ENCODE measurements at places on chromosomes 7 and 10.

DNA sequence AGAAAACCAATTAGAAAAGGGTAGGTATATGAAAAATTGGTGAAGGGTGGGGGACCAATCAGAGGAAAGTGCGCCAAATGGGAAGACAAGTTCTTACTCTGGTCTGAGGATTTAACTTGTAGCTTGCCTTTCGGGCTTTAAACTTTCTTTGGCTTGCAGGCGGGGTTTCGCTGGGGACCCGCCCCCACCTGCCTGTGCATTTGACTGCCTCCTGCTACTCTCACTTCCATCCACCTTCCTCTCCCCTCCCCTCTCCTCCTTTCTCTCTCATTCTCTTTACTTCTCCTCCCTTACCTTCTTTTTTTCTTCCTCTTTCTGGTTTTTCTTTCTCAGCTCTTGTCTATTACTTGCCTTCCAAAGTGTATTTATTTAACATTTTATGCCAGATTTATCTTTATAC lies 278.8 kb downstream of the DNAJB9 start:
- DNase-seq: no peak

DNA sequence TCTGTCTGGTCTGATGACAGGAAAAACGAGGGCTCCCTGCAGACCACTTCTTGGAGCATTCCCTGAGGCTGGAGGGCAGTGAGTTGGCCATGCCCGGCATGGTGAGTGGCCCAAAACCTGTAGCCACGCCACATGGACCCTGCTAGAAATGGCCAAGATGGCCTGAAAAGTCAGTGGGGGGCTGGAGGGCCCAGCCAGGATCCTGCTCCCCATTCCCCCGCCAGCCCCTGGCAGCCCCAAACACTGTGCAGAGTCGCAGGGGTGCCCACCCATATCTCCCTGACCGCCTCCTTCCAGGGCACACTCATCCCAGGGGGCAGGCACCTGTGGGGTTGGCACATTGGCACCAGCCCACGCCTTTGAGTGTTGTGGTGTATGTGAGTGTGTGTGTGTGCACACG lies 18.7 kb upstream of the PPP2R2D start:
- no peak for DNase-seq

- no peak for DNase-seq
Observed at GRCh38 chr10:133009218-133009950, 67.0 kb upstream of the CFAP46 start.

- DNase-seq: no peak
Observed at GRCh38 chr10:89643431-89643811, 1.6 kb downstream of the PANK1 start.

DNA sequence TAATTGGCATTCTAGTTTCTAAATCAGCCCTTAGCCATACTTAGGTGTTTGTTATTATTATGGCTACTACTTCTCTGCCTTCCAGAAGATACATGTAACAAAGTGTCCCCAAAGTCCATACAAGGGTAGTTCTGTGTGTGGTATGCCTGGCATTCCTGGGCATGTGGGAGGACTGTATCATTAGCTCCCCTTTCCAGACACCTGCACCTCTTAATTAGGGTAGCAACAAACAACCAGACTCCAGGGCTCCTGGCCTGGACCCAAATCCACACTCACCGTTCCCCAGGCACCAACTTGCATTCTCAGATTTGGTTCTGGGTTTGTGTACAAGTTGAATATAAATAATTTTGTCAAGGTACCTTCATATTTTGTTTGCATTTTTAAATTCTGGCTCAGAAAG lies 15.5 kb upstream of the CALD1 start:
- no peak for DNase-seq

GRCh38 chr10:48657416-48657815 lies 27.3 kb upstream of the WDFY4 start:
- no peak for DNase-seq

DNA sequence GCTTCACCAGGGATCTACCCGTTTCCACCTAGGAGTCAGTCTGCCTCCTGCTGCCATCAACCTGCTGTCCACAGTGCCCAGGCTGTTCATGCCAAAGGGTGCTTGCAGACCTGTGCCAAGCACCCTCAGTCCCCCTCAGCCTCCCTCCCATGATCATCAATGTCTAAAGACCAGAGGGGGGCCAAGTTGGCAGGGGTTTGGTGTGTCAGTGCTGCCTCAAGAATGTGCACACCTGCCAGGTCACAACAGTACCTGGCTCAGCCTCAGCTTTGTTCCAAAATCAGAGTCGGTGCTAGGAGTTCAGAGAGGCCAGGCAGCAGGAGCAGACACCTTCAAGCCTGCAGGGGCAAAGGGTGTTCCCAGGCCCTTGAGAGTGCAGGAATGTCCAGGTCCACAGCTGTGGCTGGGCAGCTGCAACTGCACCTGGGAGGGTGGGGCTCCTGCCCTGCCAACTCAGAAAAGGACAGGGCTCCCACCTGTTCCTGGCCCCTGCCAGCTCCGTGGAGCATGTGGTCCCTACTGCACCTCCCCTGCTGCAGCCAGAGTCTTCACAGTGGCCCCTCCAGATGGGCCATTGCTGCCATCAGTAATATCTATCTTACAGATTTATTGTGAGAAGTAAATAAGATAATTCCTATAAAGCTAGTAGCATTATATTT lies 219.5 kb downstream of the POLR1F start:
- DNase-seq: no peak

DNA sequence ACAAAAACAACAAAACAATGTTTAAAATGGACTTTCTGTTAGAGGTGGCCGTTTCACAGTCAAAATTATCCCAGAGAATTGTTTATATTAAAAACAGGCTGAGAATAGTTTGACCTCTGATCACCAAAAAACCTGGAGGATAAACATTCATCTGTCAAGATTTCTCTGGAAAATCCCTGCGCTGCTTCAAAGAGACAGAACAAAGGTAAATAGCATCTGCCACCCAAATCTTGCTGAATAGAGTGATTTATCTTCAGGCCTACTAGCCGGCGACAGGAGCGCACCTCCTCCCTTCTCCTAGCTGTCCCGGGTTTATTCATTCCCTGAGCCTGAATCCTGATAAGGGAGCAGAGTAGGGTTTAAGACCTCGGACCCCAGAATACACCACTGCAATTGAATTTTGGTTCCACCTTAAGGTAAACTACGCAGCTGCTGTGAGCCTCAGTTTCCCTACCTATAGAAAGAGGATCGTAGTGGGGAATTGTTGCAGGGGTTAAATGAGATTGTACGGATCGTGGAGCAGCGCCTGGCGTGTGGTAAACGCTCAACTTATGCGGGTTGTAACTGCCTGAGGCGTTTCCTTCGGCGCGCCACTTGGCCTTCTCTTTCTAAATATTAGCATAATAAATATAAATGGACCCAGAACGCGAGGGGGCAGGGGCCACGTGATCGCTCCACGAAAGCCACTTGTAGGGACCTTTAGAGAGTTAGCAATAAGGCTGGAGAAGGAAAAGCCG lies 498 bp upstream of the ST7 start:
- no peak for DNase-seq

GRCh38 chr7:3243256-3243655 lies 57.8 kb upstream of the SDK1 start:
- no peak for DNase-seq

GRCh38 chr10:80660736-80661135 lies 123.0 kb downstream of the SH2D4B start:
- no peak for DNase-seq

DNA sequence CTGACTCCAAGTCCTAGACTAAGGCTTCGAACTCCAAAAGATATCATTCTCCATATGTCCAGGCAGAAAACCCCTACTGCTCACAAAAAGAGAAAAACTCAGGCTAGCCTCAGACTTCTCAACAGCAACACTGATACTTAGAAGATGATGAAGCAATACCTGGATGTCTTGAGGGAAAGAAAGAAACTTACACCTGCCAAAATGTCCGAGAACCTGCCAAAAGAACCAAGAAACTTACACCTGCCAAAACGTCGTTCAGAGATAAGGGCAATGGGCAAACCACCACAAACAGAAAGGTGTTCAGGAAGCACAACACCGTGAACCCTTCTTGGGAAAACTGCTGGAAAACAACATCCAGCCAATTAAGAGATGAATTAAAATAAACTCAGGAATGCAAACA lies 15.3 kb downstream of the ABLIM1 start:
- no peak for DNase-seq

DNA sequence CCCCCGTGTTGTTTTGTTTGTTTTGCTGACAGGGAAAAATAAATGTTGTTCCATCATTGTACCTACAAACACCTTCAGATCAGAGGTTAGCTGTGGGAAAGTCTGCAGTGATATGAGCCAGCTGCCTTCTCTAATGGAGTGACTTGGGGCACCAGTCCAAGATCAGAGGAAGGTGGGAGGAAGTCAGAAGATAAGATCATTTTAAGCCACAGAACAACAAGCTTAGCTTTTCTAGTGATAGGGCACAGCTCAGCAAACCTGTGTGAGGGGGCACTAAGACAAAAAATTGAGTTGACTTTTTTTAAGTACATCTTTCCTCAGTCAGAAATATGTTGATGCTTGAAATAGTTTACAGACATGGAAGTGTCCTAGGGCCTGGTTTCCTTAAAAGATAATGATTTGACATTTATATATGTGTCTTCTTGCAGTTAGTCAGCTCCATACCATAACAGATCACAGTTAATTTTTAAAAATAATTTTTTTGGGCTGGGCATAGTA lies 240.3 kb upstream of the KAT6B start:
- DNase-seq: no peak

DNA sequence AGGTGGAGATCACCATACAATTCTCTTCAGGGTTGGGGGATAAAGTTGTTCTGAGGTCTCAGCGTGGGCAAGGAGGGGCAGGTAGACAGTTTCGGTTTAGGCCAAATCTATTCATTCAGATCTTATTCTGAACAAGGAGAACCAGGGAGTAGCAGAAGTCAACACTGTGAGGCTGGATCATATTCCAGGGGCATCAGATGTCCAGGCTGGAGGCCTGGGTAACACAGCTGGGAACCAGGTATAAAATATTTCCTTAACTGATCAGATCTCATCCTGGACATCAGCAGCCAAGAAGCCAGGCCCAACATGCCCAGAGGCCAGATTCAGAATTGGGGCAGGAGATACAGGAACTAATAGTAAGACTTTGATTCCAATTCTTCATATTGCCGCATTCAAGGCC lies 19.2 kb upstream of the FLNC start:
- no peak for DNase-seq

- DNase-seq: no peak
Observed at GRCh38 chr10:15737656-15738055, 17.9 kb upstream of the ITGA8 start.

DNA sequence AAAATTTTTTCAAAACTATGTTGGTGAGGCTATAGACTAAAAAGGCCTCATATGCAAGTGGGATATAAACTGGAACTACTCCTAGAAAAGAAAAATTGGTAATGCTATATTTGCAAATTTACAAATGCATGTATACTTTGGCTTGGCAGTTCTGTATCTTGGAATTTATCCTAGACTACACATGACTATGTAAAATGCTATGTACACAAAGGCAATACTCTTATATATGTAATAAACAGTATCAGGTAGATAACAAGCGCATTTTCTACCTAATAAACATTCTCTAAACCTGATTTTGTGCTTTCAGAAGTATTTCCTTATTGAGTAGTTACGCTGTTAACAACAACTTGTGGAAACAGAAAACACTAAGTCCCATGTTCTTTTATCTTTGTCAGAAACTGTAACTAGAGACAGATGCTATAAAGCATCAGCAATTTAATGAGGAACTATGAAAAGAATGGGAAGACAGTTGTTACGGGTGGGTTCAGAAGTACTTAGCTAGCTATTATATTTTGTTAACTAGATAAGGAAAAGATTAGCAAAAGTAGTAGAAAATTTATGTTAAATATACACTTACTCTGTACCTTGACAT lies 107.8 kb downstream of the ARHGAP12 start:
- DNase-seq: no peak

DNA sequence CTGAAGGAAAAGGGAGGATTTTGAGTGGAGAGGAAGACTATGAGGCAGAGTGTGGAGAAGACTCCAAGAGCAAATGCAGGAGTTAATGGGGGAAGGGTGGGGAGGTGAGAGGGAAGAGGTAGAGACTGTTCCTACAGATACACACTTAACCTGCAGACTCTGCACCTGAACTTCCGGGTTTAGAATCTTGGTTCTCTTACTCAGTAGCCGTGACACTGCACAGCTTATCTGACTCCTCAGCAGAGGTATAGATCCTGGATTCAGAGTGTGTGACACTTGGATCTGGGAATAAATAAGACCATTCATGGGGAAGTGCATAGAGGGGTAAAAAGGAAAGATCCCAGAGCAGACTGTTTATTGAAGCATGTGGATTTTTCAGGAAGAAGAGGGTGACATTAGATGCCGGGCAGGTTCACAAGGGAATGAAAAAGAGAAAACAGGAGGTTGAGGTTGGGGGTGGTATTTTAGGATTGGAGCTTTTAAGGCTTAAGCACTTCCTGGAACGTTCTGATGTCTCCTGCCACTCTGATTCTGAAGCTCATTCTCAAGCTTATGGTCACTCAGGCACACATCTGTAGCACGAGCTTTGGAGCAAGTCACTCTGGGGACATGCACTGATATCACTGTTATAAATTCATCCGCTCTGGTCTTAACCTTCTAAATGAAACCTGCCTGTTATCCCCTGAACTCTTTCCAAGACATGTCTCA lies 5.7 kb upstream of the ZC3HAV1L start:
- DNase-seq: no peak

- no peak for DNase-seq
Observed at GRCh38 chr10:112587729-112588128, 140.7 kb downstream of the VTI1A start.

DNA sequence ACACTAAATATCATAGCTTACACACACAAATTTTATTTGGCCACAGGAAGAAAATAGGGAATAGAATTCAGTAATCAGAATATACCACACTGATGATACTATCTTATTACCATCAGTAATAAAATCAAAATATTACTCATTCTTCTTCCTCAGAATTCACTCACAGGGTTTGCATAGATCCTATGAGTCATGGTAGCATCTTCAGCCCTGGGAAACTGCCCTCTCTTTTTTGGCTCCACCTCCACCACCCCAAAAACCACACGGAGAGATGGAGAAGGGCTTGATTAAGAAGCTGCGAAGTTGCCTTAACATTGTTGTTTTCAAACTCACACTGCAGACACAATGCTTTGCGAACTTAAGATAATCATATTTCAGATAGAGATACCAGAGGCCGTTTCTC lies 154.1 kb upstream of the AHR start:
- DNase-seq: no peak

DNA sequence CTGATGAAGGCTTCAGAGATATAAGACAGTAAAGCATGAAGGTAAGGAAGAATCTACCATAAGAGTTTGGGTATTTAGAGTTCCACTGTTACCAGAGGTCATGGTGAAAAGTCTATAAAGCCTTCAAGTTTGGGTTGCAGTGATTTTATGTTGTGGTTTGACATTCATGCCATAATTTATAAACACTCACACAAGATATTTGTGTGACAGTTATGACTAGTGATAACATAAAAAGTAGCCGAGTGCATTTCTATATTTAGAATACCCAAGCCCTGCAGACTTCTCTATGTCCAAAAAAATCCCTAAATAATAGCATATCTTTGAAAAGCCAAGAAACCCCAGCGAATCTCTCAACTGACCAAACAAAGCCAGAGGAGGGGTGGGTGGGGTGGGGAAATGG lies 229.9 kb downstream of the CXCL12 start:
- DNase-seq: no peak

Data from frontal cortex (tissue), 4 donors.